ENCODE measurements at places on chromosomes 5 and 9. TPM values are rescaled to one million over a fixed set of nuclear protein-coding genes. Genes with fewer than 3 reads are reported as not detected.

Gene TNFAIP8
- total RNA-seq: 177 TPM

Gene ZNF608
- total RNA-seq: 0.66 TPM

- no peak for DNase-seq
Measured at GRCh38 chr9:130659699-130660248, 4.6 kb upstream of the PRDM12 start.

- no peak for DNase-seq
Measured at GRCh38 chr9:114613087-114613486, 2.0 kb downstream of the TMEM268 start.

DNA sequence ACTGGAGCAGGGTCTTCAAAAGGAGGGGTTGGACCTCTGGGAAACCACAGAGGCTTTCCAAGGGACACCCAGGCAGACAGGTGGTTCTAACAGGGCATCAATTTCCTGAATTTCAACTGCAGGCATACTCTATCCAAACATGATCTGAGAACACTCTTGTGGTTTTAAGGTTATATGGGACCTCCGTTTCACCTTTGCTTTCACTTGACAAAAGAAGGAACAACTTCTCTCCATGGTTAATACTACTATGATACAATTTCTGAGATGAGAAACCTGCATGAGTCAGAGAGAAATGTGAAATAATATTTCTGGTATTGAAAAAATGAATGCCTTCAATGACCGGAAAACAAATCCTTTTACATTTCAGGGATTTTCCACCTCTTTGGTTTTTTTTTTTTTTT lies 28.0 kb upstream of the ERAP1 start:
- DNase-seq: no peak

DNA sequence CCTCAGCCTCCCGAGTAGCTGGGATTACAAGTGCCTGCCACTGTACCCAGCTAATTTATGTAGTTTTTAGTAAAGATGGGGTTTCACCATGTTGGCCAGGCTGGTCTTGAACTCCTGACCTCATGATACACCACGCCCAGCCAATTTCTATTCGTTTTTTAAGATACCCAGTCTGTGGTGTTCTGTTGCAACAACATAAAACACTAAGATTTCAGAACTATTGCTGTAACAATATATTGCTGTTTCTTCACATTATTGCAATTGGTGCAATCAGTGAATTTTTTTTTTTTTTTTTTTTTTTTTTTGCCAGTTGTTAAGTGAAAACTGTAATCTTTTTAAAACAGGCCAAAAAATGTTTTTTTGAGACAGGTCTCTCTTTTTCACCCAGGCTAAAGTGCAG lies 9.9 kb downstream of the SRP19 start:
- DNase-seq: no peak

DNA sequence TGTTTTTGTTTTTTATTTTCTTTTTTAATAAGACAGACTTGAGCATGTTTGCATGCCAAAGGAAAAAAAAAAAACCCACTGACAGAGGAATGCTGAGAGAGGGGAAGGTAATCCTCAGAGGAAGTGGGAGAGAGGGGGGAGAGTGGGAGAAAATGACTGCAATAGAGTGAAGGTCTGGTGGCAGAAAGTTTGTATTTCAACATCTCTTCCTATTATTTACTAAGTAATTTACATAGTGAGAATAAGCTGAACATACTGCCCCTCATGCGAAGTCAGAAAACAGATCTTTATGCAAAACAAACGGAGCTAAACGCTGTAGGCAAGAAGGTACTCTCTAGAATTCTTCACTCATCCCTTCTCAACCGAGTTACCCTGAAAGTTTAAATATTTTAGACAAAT lies 45.0 kb downstream of the ELL2 start:
- no peak for DNase-seq

Measured in naive thymus-derived CD8-positive, alpha-beta T cell (primary cell).